ENCODE measurements at places on chromosomes 5 and 9.

- no peak for DNase-seq
Measured at GRCh38 chr5:172104021-172104420, 84.0 kb downstream of the STK10 start.

- DNase-seq: peak; percentile 21
Measured at GRCh38 chr5:1246711-1247431, 21.7 kb downstream of the SLC6A18 start.

DNA sequence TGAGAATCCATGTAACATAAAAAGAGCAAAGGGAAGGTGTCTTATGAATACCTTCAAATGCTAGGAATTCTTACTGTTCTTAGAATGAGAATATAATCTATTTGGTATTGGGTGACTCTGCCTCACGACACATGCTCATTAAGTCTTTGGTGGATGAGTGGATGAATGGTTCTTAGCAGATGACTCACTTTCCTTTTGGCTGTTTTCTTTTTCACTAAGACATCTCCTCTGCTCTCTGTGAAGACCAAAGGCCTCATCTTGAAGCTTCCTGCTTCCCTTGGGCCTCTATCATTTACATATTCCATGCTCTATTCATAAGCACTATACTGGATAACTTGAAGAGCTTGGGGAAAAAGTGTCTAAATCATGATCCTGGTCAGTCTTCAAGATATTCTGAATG, 468.1 kb downstream of the SPATA31D1 start:
- DNase-seq: no peak

GRCh38 chr9:88706193-88707113, 171.5 kb downstream of the NXNL2 start:
- no peak for DNase-seq

Data from stimulated activated naive CD8-positive, alpha-beta T cell treated with anti-CD3 and anti-CD28 coated beads, Interleukin-15, Interleukin-2, amounts not matched to agents 100 U/mL and 50 U/mL, for 24 hours (primary cell).